ENCODE measurements at places on chromosomes 13 and 19.

DNA sequence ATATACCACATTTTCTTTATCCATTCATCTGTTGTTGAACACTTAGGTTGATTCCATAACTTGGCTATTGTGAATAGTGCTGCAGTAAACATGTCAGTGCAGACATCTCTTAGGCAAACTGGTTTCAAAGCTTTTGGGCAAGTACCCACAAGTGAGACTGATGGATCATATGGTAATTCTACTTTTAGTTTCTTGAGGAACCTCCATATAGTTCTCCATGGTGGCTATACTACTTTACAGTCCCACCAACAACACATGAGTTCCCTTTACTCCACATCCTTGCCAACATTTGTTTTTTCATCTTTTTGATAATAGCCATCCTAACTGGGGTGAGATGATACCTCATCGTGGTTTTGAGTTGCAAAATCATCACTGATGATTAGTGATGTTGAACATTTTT is 8.5 kb downstream of the CYSLTR2 start:
- no peak for DNase-seq

GRCh38 chr19:5075597-5075996 is 106.7 kb downstream of the KDM4B start:
- DNase-seq: no peak

DNA sequence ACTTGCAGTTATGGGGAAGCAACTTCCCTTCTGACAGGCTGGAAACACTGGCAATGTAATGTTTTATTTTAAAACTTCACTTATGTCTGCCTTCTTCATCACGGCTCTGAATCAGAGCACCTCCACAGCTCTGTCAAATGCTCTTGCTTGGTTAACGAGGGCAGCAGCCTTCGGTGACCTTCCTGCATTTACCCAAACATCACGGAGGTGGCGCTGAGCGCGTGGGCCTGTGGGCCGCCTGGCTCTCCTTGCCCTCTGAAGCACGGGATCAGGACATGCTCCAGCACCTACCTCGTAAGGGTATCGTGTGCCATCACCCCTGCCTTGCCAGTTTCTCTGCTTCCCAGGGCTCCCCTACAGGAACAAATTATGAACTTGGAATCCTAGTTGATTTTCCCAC is 310.0 kb downstream of the TEX29 start:
- no peak for DNase-seq

GRCh38 chr13:20099319-20099718 is 61.5 kb downstream of the GJA3 start:
- DNase-seq: no peak

- no peak for DNase-seq
These were observed 174.5 kb downstream of the KCTD12 start for GRCh38 chr13:76711550-76712182.

GRCh38 chr13:93690139-93690538 is 463.5 kb downstream of the GPC6 start:
- no peak for DNase-seq

GRCh38 chr19:34926685-34927375 is at the start of gene ZNF30:
TSS of gene ZNF30 (plus strand) at chr19:34926903. CDS start at chr19:34929948, 3,045 bp downstream.
- peak; percentile 73 for DNase-seq

- DNase-seq: no peak
These were observed 3.5 kb downstream of the CBARP start for GRCh38 chr19:1234051-1234954.

GRCh38 chr13:102333320-102334198 is 68.3 kb downstream of the FGF14 start:
- DNase-seq: no peak

DNA sequence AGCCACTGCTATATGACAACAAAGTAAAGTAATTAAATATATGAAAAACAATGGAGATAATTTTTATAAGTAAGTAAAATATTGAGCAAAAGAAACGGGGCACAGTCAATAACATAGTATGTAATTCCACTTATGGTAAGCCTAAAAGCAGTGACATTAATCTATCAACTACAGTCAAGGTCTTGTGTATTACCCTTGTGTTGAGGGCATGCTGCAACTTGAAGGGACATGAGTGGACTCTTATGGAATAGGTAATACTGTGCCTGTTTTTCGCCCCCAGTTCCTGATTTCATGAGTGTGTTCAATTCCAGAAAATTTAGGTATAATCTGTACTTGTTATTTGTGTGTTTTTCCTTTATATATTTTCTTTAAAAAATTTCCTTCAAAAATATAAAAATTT is 201.3 kb upstream of the SLITRK6 start:
- no peak for DNase-seq

DNA sequence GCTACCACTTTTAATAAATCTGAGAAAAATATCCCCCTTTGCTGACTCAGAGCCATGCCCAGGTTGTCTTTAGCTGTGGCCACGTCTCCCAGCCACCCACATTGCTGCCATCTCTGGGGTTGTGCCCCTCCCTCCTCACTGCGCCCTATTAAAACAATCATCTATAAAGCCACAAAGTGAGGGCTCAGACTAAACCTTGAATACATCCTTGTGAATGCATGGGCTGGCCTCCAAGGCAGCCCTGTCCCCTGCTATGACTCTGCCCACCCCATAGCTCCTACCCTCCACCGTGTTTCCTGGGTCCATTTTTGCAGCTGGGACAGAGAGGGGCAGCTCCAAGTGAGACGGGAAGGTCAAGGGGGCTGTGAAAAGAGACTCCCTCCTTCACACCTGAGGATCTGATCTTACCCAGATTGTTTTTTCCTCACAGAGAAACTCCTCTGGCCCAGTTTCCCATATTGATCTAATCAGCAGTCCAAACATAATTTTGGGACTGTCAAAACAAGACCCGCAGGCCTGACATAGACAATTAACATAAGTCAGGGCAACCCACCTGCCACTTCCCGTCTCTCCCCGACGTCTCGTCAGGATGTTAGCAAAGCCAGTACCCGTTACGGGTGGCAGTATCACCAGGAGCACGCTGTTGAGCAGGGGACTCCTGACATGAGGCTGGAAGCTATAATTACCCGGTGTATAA is 199.0 kb downstream of the KATNAL1 start:
- DNase-seq: no peak

- no peak for DNase-seq
These were observed 20.4 kb upstream of the CPB2 start for GRCh38 chr13:46124967-46125933.

DNA sequence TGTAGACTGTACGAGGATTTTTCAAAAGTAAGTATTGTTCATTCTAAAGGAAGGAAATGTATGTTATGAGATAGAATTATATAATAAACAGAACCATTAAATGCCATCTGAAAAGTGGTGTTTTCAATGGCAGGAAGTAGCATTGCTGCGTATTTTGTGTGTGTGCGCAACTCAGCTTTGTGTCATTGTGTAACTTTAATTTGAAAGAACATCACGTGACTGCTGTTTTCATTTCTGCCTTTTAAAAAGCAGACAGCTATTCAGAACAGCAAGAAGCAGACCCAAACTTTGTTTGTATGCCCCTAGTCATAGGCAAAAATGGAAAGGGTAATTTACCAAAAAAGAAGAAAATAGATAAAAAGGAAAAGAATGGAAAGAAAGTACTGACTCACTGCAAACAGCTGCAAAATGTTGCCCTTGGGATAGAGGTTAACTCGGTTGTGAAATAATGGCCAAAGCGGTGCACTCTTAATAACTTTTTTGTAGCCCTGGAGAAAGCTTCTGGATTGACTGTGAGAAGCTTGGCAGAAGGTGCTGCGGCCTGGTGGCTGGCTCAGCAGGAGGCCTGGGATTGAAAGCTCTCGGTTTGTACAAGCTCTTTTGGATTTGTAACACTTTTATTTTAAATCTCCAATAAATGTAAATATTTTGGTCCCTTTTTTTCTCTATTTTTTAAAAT is 97.3 kb downstream of the GGACT start:
- no peak for DNase-seq

DNA sequence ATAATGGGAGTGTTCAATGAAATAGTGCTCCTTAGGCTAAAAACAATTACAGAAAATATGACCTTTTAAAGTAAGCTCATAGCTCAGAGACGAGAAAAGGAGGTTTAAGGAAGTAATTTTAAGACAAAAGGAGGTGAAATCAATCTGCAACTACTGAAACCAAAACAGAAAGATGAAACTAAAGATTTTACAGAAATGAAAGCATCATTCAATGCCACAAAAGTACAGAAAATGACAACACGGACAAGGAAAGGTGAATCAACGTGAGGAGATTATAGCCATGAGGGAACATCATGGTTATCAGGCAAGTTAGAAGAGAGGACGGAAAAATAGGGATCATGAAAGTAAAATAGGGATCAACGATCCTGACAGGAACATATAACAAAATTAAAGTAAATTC is 745.2 kb downstream of the PCDH17 start:
- no peak for DNase-seq

- DNase-seq: no peak
These were observed 139.7 kb downstream of the SLITRK6 start for GRCh38 chr13:85659493-85659892.

GRCh38 chr19:33110137-33110910 is 21.6 kb upstream of the WDR88 start:
- no peak for DNase-seq

GRCh38 chr19:1446713-1447481 is 3.0 kb upstream of the APC2 start:
- no peak for DNase-seq

DNA sequence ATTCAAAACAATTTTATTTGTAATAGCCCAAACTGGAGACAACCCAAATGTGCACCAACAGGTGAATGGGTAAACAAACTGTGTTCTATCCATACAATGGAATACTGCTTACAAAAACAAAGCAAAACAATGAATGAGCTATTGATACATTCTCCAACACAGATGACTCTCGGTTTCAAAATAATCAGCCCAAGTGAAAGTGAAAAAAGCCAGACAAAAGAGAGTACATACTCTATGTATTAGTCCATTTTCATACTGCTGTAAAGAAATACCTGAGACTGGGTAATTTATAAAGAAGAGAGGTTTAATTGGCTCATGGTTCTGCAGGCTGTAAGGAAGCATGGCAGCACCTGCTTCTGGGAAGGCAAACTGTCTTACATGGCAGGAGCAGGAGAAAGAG is 65.2 kb upstream of the LRCH1 start:
- DNase-seq: no peak

DNA sequence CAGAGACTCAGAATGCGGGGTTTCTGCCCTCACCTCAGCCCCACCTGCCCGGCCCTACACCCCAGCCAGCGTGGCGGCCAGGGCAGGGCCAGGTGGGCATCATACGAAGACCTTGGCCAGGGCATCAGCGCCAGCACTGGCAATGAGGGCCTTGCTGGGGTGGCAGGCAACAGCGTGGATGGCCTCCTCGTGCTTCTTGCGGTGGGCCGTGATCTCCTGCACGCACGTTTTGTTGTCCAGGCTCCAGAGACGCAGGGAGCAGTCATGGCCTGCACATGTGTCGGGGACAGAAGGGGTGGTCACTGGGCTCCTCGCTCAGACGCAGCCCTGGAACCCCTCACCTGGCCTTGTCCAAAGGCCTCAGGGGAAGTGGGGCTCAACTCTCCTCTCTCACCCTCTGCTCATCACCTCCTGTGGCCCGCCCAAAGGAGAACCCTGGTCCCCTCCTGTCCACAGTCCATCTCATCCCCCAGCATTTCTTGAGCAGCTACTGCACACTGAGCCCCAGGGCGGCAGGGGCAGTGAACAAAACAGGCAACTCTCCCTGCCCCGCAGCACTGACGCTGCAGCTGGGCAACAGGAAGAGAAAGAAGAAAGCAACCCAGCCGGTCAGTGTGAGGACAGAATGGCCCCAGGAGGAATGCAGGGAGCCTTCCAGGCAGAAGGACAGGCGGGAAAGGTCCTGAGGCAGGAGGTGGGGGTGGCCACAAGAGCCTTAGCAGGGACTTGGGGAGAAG is 3.8 kb upstream of the PRKD2 start:
- DNase-seq: no peak

DNA sequence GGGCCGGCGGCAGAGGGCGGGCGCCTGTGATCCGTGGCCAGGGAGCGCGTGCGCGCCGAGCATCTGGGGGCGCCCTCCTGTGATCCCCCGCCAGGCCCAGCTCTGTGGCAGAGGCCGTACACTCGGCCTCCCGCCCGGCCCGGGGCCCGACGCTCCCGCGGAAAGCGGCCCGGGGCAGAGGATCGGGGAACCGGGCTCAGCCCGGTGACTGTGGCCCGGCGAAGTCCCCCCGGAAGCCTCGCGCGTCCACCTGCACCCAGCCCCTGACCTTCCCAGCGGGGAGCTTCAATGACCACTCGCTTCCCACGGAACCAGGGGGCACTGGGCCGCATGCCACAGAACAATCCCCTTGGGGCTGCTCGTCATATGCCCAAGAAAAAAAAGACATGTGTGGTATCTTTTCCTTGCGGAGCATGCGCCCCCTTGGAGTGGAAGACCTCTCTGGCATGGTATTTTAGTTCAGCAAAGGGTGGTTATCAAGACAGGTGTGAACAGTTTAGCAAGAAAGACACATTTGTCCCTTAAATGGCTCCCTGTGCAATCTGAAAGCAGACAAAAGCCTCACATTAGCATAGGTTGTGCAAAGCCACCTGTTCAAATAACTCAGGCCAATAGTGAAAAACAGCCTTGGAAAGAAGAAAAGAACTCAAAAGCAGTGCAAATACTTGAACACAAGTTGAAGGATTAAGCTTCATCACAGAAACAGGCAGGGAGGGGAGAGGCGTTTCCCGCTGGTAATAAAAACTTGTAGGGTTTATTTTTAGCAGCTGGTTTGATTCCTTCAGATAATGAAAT is 290.9 kb upstream of the SOX21 start:
- DNase-seq: no peak

GRCh38 chr13:28145049-28145448 is 6.7 kb downstream of the PAN3 start:
- DNase-seq: no peak

- no peak for DNase-seq
These were observed 131.8 kb downstream of the KCTD12 start for GRCh38 chr13:76754414-76754813.

DNA sequence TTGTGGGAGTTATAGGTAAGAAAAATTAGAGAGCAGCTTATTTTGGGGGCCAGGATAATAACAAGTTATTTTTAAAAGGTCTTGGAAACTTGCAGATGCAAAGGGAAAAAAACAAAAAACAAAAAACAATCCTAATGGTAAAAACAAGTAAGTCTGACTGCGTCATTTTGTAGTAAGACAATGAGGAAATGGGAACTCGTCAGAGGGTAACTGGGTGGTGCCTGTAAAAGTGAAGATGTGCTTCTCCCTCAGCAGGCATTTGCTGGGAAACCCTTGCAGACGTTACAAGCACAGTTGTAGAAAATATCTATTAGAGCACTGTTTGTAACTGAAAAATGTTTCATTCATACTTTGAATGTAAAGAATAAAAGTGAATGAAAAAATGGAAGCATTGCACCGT is 2.2 kb upstream of the TNFSF13B start:
- DNase-seq: no peak

DNA sequence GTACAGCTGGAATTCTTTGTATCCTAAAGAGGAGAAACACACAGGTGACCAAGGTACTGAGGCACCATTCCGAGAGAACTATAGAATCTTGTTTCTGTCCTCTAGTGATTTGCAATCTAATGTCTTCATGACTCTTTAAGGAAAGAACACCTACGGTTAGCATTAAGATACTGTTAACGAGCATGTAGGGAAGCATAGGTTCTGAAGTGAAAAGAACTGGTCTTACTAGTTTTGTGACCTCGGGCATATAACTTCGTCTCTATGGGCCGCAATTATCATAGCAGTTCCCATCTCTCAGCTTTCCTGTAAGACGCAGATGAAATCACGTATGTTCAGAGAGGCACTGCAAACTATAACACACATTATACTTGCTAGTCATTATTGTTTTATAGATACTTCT is 193.0 kb upstream of the NBEA start:
- DNase-seq: no peak

All from stimulated activated CD4-positive, alpha-beta T cell treated with anti-CD3 and anti-CD28 coated beads, Interleukin-2, amount 100 ng/mL, for 48 hours (primary cell).